ENCODE measurements at places on chromosomes 1 and 21.
A peak's percentile ranks its signal among the peaks of the same experiment; 100 is the strongest.

- peak; percentile 4 for DNase-seq
Measured at GRCh38 chr1:119327094-119327449, 41.5 kb upstream of the HAO2 start.

- peak; percentile 57 for DNase-seq
Measured at GRCh38 chr1:221794079-221794670, 52.3 kb upstream of the DUSP10 start.

GRCh38 chr1:89832496-89833127, 11.8 kb downstream of the LRRC8D start:
- no peak for DNase-seq

GRCh38 chr1:11428789-11429188, 50.2 kb upstream of the DISP3 start:
- DNase-seq, result no peak

DNA sequence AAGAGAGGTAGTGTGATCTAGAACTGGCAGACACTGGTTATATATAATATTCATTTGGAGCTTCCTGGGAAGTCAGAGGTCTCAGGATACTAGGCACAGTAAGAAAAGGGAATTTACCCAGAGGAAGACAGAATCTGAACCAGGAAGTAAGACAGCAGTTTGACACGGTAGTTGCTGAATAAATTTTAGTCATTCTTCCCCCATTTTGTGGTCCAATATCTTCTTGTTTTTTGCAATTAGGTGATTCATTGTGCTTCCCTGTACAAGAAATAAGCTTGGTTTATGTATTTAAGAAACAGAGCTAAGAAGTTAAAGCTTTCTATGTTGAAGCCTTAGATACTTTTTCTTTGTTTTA, 1.3 kb downstream of the TMEM167B start:
- DNase-seq, result no peak

- DNase-seq, result no peak
Measured at GRCh38 chr1:188782220-188782841, 1695.3 kb downstream of the BRINP3 start.

GRCh38 chr1:203871114-203871880, 9.9 kb downstream of the SNRPE start:
- DNase-seq, result peak; percentile 38

DNA sequence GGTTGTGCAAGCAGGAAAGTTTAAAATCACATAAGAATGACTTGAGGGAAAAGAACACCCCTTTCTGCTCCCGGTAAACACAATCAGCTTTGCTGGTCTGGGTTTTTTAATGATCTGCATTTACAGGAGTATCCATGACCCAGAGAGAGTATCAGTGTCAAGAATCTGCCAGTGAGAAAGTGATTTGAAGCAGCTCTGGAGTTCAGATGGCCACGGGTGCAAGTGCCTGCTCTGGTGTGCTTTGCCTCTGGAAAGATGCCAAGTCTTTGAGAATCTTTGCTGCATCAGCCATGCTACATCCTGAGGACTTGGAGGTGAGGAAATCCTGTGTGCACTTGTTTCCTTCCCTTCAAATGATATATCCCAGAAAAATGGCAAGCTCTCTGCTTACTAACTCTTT, 18.6 kb upstream of the MYSM1 start:
- DNase-seq, result peak; percentile 27
